ENCODE measurements at places on chromosomes 1 and 21. TPM values are rescaled to one million over a fixed set of nuclear protein-coding genes. Genes with fewer than 3 reads are reported as not detected.

Gene TTLL10
- not detected for total RNA-seq

GRCh38 chr21:40905251-40905650 is 58.3 kb upstream of the DSCAM start:
- H3K36me3 ChIP-seq = no peaks in the 10 kb centered on the region
- no peak overlapping the region for H3K27ac ChIP-seq
- H3K4me3 ChIP-seq = no peak overlapping the region
- H3K27me3 ChIP-seq = no peaks in the 10 kb centered on the region
- no peak for DNase-seq

DNA sequence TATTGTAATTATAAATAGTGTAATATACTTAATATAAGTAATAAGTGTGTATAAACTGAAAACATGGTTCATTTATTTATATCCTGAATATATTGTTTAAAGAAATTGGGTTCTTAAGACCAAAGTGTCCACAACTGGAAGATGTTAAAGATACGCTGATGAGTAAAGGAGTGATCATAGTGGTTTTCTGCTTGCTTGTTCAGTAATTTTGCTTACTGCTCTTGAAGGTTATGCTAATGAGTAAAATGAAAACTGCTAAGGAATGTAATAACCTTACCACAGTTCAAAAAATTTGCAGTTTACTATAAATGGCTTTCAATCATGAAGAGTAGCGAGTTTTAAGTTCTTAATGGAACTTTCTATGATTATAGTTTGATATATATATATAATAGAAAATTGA is 22.0 kb downstream of the DONSON start:
- H3K27me3 ChIP-seq = no peaks in the 10 kb centered on the region
- no peaks in the 10 kb centered on the region for H3K4me1 ChIP-seq

- no peaks in the 10 kb centered on the region for H3K4me1 ChIP-seq
- no peak for DNase-seq
- H3K27ac ChIP-seq = no peak overlapping the region
Measured at GRCh38 chr21:30408782-30409494, 13.1 kb downstream of the KRTAP13-1 start.

- H3K27me3 ChIP-seq = no peaks in the 10 kb centered on the region
- peak overlapping the region; percentile 91 for H3K27ac ChIP-seq
- H3K4me3 ChIP-seq = no peak overlapping the region
Measured at GRCh38 chr1:227748496-227749182, 13.4 kb downstream of the SNAP47 start.

Gene FAM177B
- not detected for total RNA-seq

DNA sequence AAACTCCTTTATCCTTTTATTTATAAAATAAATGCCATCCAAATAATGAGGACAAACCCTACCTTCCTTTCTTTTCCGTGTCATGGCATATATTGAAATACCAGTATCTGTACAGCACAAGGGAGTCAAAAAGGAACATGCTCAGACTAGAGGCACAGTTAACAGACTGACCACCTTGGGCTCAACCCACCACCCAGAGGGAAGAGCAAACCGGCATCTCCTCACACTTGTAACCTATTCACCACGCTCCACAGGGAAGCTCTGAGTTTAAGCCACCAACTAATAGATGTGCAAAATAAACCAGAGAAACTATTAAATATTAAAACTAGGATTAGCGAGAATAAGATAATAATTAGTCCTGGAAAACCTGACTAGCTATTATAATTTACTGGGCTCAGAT is 112.7 kb downstream of the SIPA1L2 start:
- no peak overlapping the region for H3K27ac ChIP-seq
- no peaks in the 10 kb centered on the region for H3K27me3 ChIP-seq
- no peaks in the 10 kb centered on the region for H3K4me1 ChIP-seq
- no peak for DNase-seq

Gene CRNN
- not detected for total RNA-seq

DNA sequence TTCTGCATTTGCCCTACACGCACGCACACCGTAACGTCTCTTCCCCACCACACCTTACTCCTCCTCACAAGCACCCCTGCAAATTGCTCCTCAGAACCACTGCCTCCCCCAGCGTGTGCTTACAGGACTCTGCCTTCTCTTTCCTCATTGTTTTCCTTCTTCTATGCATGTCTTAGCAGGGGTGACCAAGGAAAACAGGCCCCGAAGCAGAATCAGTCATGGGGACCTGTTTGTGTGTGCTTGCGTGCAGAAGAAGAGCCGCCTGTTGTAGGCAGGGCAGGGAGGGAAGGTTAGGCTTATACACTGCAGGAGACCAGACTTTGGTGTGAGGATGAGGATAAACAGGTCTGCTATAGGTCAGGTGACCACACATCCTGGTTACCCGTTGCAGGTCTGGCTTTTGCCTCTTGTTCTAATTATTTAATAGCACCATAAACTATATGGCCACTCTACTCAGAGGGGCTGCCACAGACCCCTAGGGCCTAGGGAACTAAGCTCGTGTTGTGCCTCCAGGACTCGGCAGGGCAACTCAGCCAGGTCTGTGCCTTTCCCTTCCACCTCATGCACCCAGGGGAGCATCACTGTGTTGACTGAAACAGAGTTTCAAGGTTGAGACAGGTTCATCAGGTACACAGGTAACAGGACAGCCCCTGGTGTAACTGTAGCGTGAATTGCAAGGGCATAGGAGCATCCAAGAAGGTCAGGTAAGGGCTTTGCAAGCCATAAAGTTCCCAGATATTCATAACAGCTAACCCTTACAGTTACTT is 60.8 kb upstream of the EPS8L3 start:
- H3K27ac ChIP-seq = no peak overlapping the region
- H3K36me3 ChIP-seq = no peaks in the 10 kb centered on the region
- no peak for DNase-seq
- H3K4me3 ChIP-seq = no peak overlapping the region
- H3K4me1 ChIP-seq = no peaks in the 10 kb centered on the region
- H3K27me3 ChIP-seq = no peaks in the 10 kb centered on the region

Gene RCAN3
- total RNA-seq = 4.5 TPM

Gene DIPK1A
- 15.5 TPM for total RNA-seq

DNA sequence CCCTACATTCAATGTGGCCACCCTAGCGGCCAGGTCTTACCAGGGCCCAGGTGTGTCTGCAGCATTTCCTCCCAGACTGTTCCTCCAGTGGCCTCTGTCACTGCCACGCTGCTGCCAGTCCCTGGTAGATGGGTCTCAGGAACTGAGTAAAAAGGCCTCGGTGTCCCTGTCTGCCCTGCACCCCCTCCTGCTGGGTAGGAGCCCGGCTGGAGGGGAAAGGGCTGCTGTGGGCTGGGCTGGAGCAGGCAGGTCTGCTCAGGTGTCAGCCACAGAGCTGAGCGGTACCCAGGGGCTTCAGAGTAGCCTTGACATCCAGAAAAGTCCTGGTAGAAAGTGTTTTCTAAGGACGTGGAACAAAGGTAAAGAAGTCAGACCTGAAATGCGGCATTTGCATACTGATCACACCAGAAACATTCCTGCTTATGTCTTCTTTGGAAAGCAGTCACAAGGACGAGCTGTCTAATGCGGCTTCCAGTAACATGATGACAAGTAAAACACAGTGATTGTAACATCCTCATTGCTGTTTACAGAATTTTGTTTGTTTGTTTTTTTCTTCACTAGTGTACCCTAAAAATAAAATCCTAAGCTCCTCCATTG is 32.6 kb downstream of the SEC16B start:
- H3K27ac ChIP-seq = no peak overlapping the region

DNA sequence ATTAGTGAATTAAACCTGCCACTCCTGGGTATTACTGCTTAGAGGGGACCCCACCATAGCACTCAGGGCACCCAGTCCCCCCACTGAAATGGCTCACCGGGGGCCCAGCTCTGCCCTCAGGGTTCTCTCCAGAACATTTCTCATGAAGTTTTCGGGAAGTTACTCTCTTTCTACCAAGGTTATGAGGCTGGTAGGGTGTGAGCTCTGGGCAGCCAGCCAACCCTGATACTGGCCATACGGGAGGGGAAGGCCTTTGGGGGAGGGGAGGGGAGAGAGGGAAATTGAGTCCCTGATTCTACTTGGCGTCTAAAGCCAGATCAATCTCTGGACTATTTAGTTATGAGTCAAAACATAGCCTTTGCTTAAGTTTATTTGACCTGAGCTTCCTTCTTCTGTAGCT is 12.9 kb upstream of the PDE9A start:
- H3K36me3 ChIP-seq = no peaks in the 10 kb centered on the region
- H3K4me1 ChIP-seq = peaks cover 4% of the 10 kb centered on the region
- no peak for DNase-seq
- H3K27ac ChIP-seq = no peak overlapping the region

DNA sequence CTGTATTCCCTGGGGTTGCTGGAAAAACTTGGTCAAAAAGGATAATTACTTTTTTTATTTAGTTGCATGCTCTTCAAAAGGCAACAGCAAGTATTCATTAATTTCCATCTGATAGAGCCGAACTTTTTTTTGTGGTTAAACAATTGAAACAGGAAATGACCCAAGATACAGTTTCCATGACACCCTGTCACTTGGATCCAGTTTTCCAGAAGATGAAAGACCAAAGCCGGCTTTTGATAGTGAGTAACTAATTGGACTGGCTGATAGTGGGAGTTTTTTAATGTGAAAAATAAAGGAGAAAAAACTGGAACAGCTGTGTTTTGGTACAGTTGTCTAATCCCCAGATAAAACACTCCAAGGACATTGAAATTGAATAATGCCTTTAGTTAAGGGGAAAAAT is 33.0 kb downstream of the CACHD1 start:
- H3K27ac ChIP-seq = peak overlapping the region; percentile 21
- DNase-seq = no peak
- H3K4me1 ChIP-seq = peaks cover 4% of the 10 kb centered on the region
- no peaks in the 10 kb centered on the region for H3K27me3 ChIP-seq

- H3K36me3 ChIP-seq = no peaks in the 10 kb centered on the region
- H3K4me3 ChIP-seq = no peak overlapping the region
- no peaks in the 10 kb centered on the region for H3K27me3 ChIP-seq
Measured at GRCh38 chr1:216034506-216034905, 388.7 kb downstream of the USH2A start.

DNA sequence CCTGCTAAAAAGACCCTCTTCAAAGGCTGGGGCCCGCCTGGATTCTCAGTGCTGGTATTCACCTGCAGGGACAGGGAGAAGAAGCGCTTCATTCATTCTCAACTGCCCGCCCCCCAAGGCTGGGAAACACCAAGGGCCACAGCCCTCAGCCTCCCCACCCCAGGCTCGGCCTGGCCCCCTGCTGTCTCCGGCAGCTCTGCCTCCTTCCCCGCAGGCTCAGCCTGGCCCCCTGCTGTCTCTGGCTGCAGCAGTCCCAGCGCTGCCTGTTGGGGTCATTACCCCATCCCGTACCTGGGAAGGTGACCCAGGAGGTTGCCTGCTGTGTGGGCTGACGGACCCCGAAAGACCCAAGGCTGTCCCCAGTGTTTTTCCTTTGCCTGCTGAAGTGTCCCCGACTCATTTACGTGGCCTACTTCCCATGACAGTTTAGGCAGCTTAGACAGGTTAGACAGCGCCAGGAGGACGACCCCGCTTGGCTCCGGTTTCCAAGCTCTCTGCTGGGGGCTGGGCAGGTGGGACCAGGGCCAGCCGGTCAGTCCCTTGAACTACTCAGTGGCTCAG is 22.9 kb upstream of the CLSTN1 start:
- H3K4me3 ChIP-seq = no peak overlapping the region
- no peak for DNase-seq
- H3K27ac ChIP-seq = no peak overlapping the region
- H3K4me1 ChIP-seq = no peaks in the 10 kb centered on the region

Gene PCP4L1
- total RNA-seq = 3.1 TPM

DNA sequence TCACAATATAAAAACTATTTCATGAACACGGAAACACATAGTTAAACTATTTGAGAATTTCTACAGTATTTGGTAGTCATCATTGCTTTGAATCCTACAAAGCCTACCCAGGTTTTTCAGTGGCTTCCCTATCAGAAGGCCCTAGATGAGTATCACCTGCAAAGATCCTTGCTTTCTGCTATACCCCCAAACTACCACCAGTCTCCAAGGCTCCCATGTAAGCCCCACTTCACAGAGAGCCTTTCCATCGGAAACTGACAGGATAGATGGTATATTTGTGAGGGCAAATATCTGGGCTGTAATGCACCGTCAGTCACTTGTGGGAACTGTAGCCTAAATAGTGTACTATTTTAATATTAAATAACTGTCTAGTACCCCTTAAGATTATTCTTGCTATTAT is 674.3 kb downstream of the BRINP3 start:
- no peak overlapping the region for H3K4me3 ChIP-seq
- H3K36me3 ChIP-seq = no peaks in the 10 kb centered on the region
- no peak for DNase-seq
- no peaks in the 10 kb centered on the region for H3K4me1 ChIP-seq
- H3K27me3 ChIP-seq = no peaks in the 10 kb centered on the region

GRCh38 chr1:31335007-31335406 is 37.9 kb downstream of the FABP3 start:
- no peaks in the 10 kb centered on the region for H3K36me3 ChIP-seq
- no peaks in the 10 kb centered on the region for H3K4me1 ChIP-seq
- no peak overlapping the region for H3K4me3 ChIP-seq
- H3K27me3 ChIP-seq = no peaks in the 10 kb centered on the region

Gene LCA5L
- total RNA-seq = 2.2 TPM

Gene TRIM67
- total RNA-seq = 1.1 TPM

- H3K27me3 ChIP-seq = no peaks in the 10 kb centered on the region
- no peaks in the 10 kb centered on the region for H3K4me1 ChIP-seq
- no peak overlapping the region for H3K27ac ChIP-seq
- no peak for DNase-seq
- no peaks in the 10 kb centered on the region for H3K36me3 ChIP-seq
- H3K4me3 ChIP-seq = no peak overlapping the region
Measured at GRCh38 chr1:229370601-229371021, 27.8 kb upstream of the CCSAP start.

- H3K4me3 ChIP-seq = no peak overlapping the region
- no peaks in the 10 kb centered on the region for H3K36me3 ChIP-seq
- H3K27ac ChIP-seq = no peak overlapping the region
Measured at GRCh38 chr1:78254517-78254916, 208.8 kb downstream of the GIPC2 start.

Gene PLA2G2D
- not detected for total RNA-seq

DNA sequence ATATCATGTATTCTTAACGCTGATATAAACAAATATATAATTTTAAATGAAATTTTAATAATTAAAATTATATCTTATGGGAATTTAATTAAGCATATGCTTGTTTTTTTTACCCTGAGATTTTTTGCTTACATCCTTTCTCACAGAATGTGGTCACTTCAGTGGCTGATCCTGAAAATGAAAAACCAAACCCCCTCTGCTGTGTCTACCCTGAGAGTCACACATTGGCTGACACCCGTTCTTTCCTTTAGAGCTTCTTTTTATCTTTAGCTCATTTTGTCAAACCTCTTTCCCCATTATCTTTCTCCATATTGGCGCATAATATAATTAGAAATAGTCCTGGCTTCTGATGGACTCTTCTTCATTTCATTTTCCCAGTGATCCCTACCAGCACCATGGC is 10.8 kb upstream of the CACYBP start:
- DNase-seq = no peak
- H3K4me3 ChIP-seq = no peak overlapping the region
- no peaks in the 10 kb centered on the region for H3K4me1 ChIP-seq
- H3K27ac ChIP-seq = peak overlapping the region; percentile 96
- no peaks in the 10 kb centered on the region for H3K36me3 ChIP-seq

Gene BNIPL
- total RNA-seq = not detected

Data from uterus (tissue), 4 donors.